ENCODE measurements at places on chromosomes 7 and 10. TPM values are rescaled to one million over a fixed set of nuclear protein-coding genes. Genes with fewer than 3 reads are reported as not detected.

Gene DYDC2
- polyA plus RNA-seq = 0.13 TPM

Gene TAS2R40
- polyA plus RNA-seq = not detected

GRCh38 chr7:17948526-17949238 lies 8.4 kb upstream of the SNX13 start:
- no peak for DNase-seq

GRCh38 chr10:78953113-78953798 lies 115.5 kb upstream of the ZMIZ1 start:
- no peak for DNase-seq

All from A549 (cell line).